ENCODE measurements at places on chromosomes 1 and 21. TPM values are rescaled to one million over a fixed set of nuclear protein-coding genes. Genes with fewer than 3 reads are reported as not detected.

- no peak for DNase-seq
These were observed 10.8 kb downstream of the LYST start for GRCh38 chr1:235855811-235856429.

HSD3B2 gene
- not detected for total RNA-seq

OR2L8 gene
- total RNA-seq: not detected

GRCh38 chr1:189868021-189868420 is 609.6 kb downstream of the BRINP3 start:
- no peak for DNase-seq

DNA sequence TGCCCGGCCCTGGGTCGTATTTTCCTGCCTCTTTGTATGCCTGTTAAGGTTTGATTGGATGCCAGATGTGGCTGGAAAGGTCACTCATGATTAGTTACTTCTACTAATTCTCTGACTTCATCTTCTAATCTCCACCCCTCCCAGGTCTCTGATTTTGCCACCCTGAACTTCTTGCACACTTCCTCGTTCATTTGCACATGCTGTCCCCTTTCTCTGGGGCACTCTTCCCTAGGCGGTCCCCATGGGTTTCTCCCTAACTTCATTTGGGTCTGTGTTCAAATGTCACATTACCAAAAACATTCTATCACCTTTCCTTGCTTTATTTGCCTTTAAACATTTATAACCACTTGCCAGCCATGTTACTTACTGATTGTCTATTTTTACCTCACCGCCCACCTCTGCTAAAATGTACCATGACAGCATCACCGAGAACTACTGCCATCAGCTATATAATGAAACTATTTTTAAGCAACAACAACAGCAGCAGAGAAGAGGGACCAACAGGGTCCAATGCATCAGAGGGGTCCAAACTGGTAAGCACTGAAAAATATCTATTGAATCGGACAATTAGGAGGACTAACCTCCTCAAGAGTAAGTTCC is 45.8 kb upstream of the FMOD start:
- DNase-seq: no peak

MTF2 gene
- total RNA-seq: 8.6 TPM

DNA sequence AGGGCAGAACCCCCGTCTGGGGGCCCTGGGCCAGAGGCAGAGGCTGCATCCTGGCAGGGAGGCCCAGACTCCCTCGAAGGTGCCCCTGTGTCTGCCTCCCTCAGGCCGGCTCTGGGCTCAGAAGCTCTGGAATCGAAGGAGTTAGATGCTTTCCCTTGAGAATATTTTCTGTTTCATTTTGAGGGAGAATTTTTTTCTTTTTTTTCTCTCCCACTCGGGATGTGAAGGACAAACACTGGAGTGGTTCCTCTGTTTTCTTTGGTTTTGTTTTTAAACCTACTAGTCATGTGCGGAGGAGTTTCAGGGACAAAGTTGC is 44.7 kb downstream of the PRDM16 start:
- no peak for DNase-seq

- DNase-seq: no peak
These were observed 88.1 kb upstream of the CACYBP start for GRCh38 chr1:174911606-174912005.

- peak; percentile 97 for DNase-seq
These were observed 16.1 kb upstream of the CHI3L1 start for GRCh38 chr1:203202431-203203245.

OLIG1 gene
- not detected for total RNA-seq

GRCh38 chr21:44729336-44730027 is 18.1 kb upstream of the TSPEAR start:
- DNase-seq: no peak

SLC25A33 gene
- total RNA-seq: 4.7 TPM

DNA sequence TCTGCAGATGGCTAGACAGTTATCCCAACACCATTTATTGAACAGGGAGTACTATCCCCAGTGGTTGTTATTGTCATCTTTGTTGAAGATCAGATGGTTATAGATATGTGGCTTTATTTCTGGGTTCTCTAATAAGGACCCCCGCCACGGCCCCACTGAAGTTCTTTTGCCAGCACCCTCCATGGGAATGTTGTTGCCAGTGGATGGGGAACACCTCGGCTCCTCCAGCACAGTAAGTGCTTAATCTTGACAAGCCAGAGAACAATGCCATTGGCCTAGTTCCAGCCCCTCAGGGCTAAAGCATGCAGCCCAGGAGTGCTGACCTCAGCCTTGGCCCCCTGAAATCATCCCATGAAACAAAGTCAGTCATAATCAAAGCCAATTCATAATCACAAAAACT is 337.6 kb downstream of the AGBL4 start:
- no peak for DNase-seq

DNA sequence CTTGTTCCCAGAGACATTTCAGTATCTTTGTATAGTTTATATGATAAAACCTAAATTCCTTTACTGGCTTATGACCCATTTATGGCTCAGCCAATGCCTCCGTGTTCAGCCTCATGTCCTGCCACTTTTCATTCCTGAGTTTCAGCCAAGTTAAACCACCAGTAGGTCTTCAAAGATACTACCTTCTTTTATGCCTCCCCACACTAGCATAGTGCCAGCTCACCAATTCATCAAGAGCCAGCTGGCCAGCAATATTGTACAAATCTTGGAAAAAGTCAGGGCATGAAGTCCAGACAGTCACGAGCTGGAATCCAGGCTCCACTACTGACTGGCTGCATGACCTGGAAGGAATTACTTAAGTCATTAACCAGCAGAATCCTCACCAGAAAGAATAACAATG is 446.0 kb downstream of the GPATCH2 start:
- DNase-seq: no peak

LCE1B gene
- not detected for total RNA-seq
